CD4-positive, alpha-beta T cell treated with Interleukin-4 for 1 hour (primary cell): ENCODE measurements at places on chromosomes 7 and 10.

DNA sequence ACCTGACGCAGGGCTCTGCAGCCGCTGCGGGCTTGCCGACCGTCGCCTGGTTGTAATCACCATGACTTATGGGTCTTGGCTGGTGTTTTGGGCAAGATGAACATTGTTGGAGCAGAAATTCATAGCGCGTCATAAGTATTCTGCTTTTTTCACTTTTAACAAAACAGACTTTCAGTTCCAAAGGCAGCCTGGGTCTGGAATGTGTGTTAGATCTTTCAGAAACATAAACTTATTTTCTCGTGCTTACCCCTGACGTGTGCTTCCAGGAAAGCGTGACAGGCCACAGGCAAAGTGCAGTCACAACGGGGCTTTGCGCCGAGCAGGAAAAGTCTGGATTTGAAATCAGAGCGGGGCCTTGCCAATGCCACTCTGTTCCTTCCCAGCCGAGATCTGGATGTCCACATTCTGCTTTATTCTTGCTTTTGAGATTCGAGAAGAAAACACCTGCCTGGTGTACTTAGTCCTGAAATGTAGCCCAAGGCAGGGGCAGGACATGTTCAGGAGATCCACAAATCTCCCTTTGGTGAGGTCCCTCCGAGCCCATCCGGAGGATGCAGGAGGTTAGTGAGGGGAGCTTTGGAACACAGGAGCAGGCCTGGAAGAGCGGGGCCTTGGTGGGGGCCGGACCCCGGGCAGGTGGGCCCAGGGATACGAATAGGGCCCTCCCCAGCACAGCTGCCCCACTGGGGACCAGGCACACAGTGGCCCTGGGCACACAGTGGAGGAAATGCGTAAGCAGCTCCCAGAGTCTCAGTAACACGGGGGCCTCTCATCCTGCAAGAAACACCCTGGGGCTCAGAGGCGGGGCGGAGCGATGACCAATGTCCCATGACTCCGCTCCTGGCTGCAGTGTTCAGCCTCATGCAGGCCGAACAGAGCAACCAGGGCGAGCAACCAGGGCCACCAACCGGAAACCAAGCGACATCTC lies 49.5 kb upstream of the EBF3 start:
- no peak for DNase-seq

DNA sequence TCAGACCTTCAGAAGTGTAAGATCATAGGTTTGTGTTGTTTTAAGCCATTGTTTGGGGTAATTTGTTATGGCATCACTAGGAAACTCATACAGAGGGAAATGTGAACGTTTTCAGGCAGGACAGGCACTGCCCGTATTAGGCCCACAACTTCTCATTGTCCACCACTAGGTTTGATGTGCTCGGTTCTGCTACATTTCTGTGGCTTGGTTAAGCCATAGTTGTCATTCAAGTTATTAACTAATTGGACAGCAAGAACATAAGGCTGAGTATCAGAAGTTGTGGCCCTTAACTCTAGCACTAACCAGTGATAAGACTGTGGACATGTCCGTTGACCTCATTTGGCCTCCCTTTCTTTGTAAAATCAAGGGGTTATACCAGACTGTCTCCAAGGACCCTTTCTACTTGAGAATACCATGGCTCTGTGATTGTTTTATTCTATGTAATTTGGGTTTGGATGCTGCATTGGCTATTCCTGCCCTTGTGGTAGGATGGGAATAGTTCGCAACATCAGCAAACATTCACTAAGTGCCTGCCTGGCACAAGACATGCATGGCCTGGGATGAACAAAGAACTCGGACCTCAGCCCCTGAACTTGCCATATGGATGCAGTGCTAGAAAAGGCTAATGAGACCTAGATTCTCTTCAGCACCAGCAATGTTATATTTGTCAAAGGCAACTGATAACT lies 85.7 kb downstream of the CCDC71L start:
- DNase-seq = no peak

DNA sequence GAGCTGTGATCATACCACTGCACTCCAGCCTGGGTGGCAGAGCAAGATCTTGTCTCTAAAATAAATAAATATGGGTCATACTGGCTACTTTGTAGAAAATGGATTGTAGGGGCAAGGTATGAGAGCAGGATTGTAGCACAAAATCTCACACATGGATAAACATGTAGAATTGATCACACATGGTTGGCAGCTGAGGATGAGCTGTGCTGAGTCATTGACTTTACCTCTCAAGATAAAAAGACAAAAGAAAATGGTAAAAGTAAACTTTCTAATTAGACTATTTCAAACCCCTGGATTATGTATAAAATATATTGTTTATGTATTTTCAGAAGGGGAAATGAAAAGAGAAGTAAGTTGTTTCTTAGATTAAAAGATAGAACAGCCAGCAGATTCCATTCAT lies 69.3 kb downstream of the APBB1IP start:
- DNase-seq = no peak

GRCh38 chr7:157310676-157311185 lies 26.1 kb upstream of the DNAJB6 start:
- no peak for DNase-seq

DNA sequence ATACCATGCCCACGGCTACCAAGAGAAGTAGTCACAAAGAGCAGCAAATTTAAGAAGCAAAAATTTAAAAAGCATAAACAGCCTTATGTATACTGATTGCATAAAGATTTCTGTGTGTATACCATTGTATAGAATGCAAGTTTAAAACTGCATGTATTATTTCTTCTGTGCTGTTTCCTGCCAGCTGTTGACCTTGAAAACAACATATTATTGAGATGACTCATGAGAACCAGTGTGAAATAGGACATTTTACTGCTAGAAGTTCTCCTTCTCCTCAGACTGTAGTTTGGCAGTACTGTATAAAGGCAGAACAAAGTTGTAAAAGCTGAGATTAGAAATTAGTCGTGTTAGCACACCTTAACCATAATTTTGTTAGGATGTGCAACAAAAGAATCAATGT lies 42.3 kb upstream of the SGCE start:
- no peak for DNase-seq
